LHCN-M2 (cell line): ENCODE measurements at places on chromosomes 16 and 17.
A peak's percentile ranks its signal among the peaks of the same experiment; 100 is the strongest.

DNA sequence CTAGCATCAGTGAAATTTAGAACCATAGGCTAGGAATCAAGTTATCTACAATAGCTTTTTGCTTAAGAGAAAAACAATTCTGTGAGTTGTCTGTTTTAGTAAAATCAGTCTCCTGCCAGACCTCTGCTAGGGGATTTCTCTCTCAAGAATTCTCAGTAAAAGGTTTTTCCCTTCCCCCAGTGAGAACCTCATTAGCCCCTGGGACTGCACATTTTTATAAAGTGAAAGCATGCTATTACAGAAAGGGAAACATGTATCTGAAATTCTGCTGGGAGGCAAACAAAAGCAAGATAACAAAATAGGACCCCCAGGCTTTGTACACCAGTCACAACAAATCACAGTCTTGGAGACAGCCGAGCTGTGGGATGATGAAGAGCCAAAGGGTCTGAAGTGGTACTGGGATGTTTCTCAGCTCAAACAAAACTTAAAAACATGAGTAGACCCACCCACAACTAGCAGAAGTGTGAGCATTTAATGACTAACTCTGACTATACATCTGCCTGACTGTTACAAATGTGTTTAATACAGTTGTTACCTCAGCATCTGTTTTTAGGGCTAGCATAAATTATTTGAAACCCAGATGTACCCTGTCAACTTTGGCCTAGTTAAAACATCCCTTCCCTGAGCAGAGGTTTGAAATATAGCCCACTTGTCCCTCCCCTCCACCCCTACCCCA, 20.0 kb upstream of the GLG1 start:
- peak; percentile 46 for DNase-seq

GRCh38 chr17:4881761-4882555, 17.4 kb upstream of the C17orf107 start:
- no peak for DNase-seq

GRCh38 chr17:18020971-18021370, 18.0 kb downstream of the ATPAF2 start:
- DNase-seq = no peak

DNA sequence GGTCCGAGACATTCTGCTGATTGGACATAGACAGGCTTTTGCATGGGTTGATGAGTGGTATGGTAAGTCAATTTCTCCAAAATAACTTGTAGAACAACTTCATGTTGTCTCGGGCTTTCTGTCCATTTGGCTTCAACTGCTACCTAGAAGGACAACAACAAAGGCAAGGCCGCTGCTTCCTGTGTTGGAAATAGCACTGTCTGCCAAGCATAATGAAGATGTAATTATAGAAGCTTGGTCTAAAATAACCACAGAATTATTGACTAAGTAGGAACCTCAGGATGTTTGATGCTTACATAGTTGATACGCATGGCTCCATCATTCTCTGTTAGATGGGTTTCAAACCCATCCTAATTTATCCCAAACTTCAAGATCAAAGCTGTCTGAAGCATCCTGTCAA, 42.3 kb upstream of the NOL11 start:
- no peak for DNase-seq

DNA sequence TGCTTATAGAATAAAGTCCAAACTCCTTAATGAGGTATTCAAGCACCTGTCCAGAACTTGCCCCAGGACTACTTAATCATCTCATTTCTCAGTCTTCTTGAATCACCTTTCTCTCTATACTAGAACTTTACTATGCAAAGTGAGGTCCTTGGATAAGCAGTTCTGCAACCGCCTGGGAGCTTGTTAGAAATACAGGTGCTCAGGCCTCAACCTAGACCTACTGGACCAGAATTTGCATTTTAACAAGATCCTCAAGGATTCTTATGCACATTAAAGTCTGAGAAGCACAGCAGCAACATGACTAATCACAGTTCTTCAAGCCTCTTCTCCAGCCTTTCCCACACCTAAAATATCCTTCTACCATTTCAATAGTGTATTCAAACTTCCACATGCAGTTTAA, 61.7 kb downstream of the GRB7 start:
- DNase-seq = no peak

- DNase-seq = no peak
Observed at GRCh38 chr16:88002211-88002610, 51.0 kb downstream of the BANP start.

DNA sequence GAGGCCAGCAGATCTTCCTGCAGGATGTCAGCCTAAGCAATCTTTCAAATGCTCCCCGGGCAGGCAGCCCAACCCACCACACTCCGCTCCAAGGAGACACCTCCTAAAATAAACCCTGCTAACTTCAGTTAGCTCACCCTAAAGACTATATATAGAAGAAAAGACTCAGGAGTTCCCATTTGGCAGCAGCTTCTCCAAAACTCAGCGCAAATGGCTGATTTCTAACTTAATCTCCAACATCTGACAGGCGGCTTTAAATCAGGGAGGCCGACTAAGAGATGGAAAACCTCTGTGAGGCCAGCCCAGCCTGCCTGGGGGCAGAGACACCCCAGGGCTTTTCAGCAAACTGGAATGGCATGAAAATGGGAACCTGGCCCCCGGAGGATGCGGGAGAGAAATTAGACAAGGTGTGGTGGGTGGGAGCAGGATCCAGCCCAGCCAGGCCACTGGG, 91.6 kb downstream of the XYLT1 start:
- no peak for DNase-seq

DNA sequence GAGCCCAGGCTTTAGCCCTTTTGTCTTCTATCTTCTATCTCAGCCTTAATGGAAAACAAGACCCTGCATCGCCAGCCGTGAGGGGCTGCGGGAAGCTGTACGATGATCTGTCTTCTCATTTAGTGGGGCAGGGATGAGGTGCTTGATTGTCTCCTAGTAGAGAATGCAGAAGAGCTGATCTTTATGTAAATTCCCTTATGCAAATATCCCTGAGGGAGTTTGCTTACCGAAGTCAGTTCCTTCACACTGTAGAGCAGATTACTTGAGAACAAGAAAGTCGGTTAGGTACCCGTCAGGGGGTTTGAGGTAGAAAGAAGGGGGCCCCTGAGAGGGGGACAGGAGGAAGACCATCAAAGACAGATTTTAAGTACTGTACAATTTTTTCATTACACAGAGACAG, 66.2 kb downstream of the IRF8 start:
- DNase-seq = no peak

GRCh38 chr17:81371910-81372760, 23.1 kb upstream of the BAHCC1 start:
- DNase-seq = peak; percentile 41

GRCh38 chr17:1005361-1005946, 8.5 kb downstream of the TIMM22 start:
- DNase-seq = no peak

DNA sequence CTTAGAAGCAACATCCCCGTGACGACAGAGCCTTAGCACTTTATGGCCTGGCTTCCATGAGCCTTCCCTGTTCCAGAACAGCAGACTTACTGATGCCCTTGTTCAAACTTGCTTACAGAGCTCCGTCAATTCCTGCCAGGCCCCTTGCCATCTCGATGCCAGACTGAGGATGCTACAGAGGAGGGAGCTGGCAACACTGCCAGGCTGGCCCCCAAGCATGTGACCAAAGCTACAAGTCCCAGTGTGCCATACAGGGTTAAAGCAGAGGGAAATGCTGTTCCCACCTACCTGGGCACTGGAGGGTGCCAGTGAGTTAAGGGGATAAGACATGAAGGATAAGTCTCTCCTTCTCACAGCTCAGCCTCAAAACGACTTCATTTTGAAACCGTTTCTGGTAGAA, 33.5 kb upstream of the SREBF1 start:
- no peak for DNase-seq

DNA sequence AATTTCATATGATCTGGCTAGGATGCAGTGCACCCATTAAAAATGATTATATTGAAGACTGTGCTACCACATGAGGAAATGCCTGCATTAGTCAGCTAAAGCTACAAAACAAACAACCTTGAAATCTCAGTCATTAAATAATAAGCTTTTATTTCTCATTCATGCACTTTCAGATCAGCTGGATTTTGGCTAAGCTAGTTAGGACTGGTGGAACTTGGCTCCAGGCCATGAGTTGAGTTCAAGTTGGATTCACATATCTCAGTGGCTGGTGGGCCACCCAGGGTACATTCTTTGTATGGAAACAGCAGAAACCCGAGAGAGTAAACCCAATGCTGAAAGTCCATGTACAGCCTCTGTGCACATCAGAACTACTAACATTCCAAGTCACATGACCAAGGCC, 6.4 kb upstream of the SLFN12L start:
- no peak for DNase-seq
